ENCODE measurements at places on chromosomes 12 and 14.

- DNase-seq: no peak
Observed at GRCh38 chr12:122190842-122191668, 8.1 kb downstream of the LRRC43 start.

DNA sequence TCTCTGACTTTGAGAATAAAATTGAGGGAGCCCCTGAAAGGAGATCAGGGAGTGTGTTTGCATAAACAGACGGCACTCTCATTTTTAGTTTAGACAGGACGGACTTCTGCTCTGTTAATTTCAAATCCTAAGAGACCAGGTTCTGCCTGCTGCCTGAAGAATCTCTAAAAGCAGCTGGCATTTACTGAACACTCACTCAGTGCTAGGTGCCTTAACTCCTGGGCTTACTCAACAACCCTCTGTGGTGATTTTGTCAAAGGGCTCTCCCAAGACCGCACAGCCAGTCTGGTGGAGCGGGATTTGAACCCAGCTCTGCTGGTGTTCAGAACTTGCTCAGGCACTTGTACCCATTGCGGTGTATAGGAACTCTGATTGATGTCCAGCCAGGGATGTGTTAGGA lies 2.2 kb downstream of the ORAI1 start:
- no peak for DNase-seq

DNA sequence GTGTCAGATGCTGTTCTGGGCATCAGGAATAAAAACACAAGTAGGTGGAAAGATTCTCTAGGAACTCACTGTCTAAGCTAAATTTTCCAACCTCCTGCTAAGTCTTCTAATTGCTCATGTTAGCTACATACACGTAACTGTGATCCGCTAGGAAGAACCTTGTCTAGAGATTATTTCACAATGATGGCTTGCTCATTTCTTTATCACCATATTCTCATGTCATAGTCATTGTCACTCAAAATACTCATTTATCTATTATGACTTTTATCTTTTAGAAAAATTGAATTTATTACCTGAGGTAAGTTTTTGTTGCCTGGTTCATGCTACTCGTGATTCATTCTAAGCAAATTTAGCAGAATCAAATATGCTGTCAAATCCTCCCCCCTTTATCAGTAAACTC lies 1402.4 kb upstream of the FLRT2 start:
- no peak for DNase-seq

GRCh38 chr14:48584031-48584430 lies 908.6 kb upstream of the MDGA2 start:
- DNase-seq: no peak

DNA sequence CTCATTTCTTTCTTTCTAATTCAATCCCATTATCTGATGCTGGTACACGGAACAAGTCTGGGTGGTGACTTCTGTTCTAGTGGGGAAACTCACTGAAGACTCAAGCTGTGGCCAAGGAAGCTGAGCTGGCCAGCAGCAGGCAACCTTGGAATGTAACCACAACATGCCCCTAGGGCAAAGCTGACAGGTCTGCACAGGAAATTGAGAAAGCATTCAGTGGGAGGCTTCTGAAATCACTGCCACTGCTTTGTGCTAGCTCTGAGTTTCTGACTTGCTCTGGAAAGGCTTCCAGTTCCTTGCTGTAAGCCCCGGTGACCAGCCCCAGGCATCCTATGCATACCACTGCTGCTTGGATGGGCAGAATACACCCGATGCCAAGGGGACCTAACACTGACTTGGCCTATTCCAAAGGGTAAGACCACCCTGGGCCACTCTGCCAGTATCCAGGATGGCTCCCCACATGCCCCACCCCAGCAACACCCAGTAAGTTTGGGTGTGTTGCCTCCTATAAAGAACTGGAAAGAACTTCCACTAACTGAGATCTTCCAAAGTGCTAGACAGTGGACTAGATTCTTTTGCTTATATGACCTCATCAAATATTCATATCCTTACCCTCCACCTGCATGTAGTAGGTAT lies 84.5 kb upstream of the CDKN3 start:
- DNase-seq: no peak

DNA sequence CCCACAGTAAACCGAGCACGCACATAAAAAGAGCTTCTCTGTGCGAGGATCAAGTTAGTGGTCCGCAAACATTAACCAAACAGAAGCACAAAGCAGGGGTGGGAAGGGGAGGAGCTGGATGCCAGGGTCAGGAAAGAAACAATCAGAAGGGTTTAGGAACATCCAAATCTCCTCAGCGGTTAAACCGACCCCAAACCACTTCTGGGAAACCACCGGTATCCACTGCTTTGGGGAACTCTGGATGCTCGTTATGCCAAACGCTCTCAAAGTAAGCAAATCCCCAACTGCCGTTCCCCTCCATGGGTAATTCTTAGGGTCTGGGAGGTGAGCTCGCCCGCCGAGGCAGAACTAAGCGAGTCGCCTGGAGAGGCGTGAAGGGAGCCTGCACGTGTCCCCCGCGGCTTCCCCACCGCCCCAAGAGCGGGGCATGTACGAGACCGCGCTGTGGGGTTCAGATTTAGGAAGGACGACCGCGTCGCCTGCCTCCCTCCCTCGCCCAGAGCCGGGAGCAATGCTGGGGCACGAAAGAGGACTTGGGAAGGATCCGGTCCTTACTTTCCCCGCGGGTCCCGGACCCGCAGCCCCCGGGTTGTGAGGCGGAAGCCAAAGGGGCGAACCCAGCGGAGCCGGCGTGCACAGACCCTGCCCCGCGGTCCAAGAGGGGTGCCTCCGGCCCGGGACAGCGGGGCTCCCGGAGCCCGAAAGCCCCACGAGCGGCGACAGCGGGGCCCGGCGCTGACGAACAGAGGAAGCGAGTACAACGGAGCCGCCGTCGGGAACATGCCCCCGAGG lies 711 bp downstream of the SBNO1 start:
- DNase-seq: no peak

DNA sequence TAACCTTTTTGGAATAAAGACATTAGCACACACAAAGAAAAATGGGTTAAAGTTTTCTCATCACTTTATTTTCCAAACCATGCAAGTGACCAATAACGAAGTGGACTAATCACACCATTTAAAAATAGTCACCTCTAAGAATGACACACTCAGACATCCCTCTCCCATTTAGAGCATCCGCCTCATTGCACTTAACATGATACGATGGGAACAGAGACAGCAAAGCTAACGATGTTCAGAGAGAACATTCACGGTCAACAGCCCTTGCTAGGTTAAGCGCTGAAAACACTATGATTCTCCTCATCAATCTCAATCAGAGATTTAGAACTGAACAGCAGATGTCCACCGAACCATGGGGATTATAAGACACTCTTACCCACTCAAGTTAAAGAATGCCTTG lies 35.8 kb downstream of the NIN start:
- no peak for DNase-seq

DNA sequence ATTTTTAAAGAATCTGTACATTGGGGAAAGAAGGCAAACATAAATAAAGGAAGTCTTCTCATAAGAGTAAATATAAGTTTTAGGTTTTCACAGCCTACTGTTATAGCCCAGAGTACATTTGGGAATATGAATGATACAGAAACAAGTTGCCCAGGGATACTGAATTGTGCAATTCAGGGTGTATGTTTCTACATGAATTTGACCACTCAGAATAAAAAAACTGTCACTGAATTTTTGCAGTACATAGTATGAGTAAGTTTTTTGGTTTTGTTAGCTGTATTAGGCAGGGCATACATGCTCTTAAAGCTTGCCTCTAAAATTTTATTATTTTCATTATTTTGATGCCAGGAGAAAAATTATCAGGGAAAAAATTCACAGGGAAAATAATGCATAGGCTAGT lies 6.6 kb upstream of the PCNX4 start:
- no peak for DNase-seq

- DNase-seq: no peak
Observed at GRCh38 chr12:89320735-89321134, 31.6 kb downstream of the DUSP6 start.

DNA sequence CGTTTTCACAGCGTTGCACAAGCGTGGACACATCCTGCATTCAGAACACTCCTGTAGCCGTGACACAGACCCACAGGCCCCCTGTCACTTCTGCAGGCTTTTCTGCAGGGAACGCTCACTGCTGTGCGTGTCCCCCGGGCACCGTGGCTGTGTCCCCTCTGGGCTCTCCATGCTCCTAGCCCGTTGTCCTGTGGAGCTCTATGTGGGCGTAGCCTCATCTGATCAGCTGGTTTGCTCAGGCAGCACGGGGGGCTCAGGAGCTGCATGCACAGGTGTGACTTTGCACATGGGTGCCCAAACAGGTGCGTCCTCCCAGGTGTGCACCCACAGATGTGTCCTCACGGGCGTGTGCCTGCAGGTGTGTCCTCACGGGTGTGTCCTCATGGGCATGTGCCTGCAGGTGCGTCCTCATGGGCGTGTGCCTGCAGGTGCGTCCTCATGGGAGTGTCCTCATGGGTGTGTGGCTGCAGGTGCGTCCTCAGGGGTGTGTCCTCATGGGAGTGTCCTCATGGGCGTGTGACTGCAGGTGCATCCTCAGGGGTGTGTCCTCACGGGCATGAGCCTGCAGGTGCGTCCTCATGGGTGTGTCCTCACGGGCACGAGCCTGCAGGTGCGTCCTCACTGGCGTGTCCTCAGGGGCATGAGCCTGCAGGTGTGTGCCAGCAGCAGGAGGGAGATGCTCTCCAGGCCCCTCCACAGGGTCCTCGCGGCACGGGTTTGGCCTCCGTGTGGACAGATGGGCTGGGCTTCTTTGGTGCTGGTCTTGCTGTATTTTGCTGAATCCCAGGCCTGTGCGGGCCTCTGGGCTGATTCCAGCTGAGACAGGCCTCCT lies 17.5 kb downstream of the MTA1 start:
- DNase-seq: no peak

GRCh38 chr14:39266525-39266870 lies 32.8 kb downstream of the MIA2 start:
- DNase-seq: no peak

GRCh38 chr12:98799146-98799810 lies 154.2 kb downstream of the APAF1 start:
- DNase-seq: no peak

GRCh38 chr14:77691259-77691658 lies 16.6 kb downstream of the ALKBH1 start:
- DNase-seq: no peak

DNA sequence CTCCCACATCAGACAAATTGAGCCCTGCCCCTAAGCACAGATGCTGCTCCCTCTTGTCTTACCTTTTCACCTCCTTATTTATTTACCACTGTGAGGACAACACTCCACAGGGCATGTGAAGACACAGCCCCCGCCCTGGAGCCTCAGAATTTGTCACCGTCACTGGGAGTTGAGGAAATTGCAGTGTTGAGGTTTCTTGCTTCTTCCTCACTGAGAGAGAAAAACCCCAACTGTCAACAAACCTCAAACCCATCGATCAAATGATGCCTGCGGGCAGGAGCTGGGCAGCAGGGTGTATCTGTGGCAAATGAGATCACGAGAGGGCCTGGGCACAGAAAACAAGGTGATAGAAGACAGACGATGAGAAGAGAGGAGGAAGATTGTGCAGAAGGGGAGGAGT lies 30.5 kb upstream of the PLEKHG3 start:
- peak; percentile 5 for DNase-seq

DNA sequence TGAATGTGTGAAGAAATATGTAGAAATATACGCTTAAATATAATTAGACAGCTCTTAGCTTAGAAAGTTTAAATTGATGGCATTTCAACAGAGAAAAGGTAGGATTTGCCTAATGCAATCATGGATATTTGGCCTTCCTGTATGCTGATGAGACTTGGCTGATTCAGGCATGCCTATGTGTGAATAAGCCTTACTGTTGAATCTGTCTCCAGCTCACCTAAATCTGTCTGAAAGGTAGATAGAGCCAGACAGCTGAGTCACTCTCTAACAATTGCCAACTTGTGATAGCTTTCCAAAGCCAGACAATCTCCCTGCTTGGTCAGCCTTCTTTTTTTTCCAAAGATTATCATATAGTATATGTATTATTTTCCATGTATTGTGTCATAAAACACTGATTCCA lies 92.8 kb upstream of the FLRT2 start:
- no peak for DNase-seq

GRCh38 chr14:41604721-41605531 lies 1.8 kb upstream of the LRFN5 start:
- no peak for DNase-seq

DNA sequence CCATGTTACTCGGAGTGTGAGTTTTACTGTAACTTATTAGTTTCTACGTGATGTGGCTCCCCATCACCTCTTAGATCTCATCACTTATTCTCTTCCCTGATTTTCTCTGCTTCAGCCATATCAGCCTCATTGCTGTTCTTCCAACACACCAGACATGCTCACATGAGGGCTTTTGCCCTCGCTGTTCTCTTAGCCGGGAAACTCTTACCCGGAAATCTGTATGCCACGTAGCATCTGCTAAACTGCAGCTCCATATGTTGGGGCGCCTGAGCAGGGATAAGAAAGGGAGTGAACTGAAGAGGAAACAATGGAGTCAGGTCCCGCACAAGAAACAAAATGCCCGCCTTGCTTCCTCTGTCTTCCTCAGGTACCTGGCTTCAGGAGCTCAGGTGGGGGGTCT lies 16.6 kb downstream of the SMUG1 start:
- DNase-seq: no peak

GRCh38 chr14:21991130-21991529 lies 317.5 kb upstream of the OR4E1 start:
- DNase-seq: no peak

- no peak for DNase-seq
Observed at GRCh38 chr12:65156366-65156841, 13.0 kb upstream of the LEMD3 start.

DNA sequence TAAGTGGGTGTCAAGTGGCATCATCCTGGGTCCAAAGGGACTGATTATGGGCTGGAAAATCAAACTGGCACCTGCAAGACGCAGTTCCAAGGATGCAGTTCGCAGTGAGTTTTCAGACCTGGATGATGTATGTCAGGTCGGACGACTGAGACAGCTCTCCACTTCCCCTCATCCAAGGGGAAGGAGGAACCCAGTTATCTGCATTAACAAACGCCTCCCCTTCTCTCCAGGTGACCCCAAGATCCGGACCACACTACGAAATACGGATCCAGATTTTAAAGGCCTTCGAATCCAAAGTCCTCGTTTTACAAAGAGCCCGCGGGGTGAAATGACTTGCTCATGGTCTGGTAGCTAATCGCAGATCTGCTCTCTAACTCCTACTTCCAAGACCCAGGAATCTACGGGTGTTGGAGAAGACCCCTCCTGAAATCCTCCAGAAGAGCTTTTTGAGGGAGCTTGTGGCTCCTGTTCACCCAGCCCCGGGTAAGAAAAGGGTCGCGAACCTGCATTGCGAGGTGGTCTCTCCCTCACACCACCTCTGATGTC lies 460 bp upstream of the SYNE2 start:
- DNase-seq: no peak

- no peak for DNase-seq
Observed at GRCh38 chr14:54916101-54916500, 13.5 kb upstream of the GCH1 start.

Data from activated CD8-positive, alpha-beta memory T cell treated with anti-CD3 and anti-CD28 coated beads for 1 hour (primary cell).